ENCODE measurements at places on chromosomes 2 and 18.

GRCh38 chr2:158815166-158815565, 20.0 kb downstream of the DAPL1 start:
- no peak for DNase-seq

GRCh38 chr2:107711941-107712340, 114.8 kb upstream of the RGPD4 start:
- DNase-seq = no peak

DNA sequence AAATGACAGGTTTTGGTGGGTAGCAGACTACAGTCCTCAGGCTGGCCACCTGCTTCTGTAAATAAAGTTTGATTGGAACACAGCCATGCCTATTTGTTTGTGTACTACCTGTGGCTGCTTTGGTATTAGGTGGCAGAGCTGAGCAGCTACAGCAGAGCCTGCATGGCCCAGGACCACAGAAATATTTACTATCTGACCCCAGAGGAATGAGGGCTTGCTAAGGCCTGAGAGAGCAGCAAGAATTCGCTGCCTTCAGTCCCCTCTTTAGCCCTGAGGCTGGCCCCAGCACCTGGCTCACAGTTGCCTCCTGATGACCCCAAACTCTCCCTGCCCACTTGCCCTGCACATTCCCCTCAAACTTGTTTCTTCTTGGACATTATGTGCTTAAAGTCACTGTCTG, 32.5 kb downstream of the POLR1A start:
- no peak for DNase-seq

DNA sequence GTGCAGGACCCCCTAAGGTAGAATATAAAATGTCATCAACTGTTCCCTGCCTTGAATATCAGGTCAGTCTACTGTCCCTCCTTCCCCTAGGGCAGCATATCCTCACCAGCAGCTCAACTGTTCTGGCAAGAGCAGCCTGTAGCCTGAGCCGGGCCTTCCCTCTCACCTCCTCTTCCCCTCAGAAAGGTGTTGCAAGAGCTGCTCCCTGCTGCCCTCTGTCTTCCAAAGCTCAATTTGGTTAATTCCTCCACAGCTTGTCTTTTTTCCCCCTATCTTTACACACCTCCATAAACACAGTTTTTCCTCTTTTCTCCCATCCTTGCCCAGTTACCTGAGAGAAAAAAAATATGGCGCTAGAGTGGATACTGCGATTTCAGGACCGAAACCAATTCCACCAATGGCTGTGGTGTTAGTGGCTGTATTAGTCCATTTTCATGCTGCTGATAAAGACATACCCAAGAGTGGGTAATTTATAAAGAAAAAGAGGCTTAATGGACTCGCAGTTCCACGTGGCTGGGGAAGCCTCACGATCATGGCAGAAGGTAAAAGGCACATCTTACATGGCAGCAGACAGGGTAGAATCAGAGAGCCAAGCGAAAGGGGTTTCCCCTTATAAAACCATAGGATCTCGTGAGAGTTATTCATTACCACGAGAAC, 184.7 kb downstream of the MREG start:
- peak; percentile 32 for DNase-seq

DNA sequence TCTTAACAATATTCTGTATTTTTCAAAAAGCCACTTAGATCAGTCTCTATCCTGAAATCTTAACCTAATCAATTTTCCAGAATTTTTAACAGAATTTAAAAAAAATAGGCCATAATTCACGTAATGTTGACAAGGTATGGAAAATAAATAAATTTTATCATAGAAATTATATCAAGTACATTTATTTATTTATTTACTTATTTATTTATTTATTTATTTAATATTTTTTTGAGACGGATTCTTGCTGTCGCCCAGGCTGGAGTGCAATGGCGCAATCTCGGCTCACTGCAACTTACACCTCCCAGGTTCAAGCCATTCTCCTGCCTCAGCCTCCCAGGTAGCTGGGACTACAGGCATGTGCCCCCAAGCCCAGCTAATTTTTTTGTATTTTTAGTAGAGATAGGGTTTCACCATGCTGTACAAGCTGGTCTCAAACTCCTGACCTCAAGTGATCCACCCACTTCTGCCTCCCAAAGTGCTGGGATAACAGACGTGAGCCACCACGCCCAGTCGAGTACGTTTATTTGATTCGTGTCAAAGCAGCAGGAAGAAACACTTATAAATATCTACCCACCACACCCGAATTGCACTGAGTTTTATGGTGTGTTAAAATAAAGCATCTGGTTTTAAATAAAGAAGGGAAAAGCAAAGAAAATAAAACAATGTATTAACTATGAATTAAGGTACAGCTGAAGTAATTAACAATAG, 60.1 kb downstream of the DSC3 start:
- DNase-seq = no peak

DNA sequence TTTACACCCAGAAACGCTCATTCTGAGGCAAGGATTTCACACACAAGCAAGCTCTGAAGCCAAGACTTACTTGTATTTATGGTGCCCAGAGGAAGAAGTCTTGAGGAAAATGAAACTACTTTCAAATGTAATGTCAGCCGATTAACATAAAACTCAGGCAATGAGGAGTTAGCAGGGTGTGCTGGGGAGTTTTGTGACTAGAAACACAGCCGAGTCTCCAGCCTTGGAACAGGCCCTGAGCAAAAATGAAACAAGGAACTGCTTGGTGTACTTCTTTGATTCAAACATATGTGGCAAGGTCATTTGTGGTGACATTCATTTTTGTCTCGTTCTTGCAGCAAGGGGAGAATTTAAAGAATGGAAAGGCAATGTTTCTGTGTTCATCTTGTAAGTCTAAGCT, 4.5 kb downstream of the DYTN start:
- DNase-seq = no peak

DNA sequence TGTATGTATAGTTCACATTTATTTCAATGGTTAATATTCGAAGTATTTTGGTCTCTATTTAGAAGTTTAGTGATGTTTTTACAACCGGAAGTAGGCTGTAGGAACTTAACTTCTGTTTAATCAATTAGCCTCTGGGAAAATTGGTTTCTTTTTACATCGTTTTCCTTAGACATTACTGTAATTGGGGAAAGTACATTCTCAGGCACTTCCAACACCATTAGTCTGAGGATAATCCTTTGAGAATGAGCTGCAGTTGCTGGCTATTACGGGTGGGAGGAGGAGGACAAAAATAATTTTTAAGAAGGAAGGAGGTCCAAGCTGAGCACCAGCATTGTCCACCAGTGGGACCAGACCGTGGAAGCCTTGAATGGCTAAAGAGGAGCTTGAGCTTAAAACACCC, 70.4 kb upstream of the ST3GAL5 start:
- DNase-seq = no peak

DNA sequence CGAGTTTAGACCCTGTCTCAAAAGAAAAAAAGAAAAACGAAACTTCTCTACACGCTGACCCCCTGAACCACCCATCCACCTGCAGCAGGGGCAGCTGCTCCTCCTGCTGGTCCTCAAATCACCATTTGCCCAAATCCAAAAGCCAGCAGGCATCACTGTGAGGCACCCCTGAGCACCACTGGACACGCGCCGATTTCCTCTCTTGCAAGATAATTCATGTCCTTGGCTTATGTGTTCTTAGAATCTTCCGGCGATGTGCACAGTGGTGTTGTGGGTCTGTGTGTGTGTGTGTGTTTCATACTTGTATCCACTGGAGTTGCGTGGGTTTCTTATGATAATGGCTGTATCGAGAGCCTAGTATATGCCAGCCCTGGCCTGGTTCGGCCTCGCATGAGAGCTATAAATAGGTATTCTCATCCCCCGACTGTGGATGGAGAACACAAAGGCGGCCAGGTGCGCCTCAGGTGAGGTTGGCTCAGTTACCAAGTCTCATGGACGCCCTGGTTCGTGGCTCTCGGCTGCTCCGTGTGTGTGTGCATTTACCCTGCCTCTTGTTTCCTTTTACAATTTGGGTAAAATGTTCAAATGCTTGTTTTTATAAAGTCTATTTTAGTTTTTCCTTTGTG, 235.5 kb downstream of the HDAC4 start:
- no peak for DNase-seq

DNA sequence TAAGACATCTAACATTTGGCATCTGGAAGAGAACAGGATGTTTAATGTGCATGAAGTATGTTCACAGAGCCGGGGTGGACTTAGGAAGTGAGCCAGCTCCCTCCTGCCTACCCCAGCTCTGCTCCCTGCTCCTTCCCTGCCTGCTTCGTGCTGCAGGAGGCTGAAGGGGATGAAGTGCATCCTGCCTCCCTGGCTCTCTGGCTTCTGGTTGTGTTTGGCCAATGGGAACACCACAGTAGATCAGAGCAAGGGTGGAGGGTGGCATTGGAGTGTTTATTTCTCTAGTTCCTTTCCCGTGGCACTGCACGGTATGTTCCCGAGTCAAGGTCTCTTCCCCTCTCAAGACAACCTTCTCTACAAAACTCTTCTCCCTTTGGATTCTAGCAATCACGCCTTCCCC, 379.9 kb downstream of the CLIP4 start:
- no peak for DNase-seq

GRCh38 chr2:189164746-189165145, 14.8 kb downstream of the COL5A2 start:
- DNase-seq = no peak

DNA sequence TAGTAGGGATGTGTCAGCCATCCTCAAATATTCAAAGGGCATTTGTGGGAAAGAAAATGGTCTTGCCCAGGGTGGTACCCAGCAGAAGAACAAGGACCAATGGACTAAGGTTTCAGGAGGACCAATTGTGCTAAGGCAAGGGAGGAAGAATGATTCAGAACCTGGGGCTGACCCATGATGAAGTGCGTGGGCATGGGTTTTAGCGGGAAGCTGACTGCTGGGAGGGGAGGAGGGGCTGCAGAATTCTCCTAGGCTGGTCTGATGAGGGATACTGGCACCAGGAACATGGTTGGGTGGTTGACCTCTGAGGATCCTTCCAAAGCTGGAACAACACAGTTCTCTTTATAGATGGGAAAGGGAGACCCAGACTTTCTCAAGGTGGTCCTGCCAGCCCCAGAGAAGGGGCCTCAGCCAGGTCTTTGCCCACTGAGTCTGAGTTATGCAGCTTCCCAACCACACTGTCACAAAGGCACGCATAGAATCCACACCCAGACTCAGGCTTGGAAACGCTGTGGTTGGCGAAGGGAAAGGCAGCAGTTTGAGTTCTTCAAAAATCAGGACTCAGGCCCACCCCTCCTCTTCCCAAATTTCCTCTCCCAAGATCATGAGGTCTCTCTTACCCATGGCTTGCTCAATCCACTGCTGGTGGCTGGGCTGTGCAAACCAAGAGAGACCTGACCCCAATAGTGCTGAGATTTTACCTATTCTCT, 37.3 kb downstream of the MARCO start:
- DNase-seq = no peak

DNA sequence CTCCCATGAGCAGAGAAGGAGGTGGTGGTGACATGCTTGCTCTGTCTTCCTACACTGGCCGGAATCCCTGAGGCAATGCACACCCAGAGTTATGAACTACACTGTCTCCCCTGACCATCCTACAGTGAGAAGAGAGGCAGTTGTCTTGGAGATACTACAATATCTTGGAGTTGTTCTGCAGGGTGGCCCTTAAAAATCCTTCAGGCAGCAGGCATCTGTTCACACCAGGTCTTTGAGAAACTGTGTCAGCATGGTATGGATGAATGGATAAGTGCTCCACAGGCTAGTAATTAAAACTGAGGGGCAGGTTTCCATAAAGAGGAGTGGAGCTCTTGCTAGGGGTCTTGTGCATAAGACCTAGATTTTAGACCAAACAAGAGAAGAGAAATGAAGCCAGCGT, 223.7 kb upstream of the COPS8 start:
- no peak for DNase-seq

DNA sequence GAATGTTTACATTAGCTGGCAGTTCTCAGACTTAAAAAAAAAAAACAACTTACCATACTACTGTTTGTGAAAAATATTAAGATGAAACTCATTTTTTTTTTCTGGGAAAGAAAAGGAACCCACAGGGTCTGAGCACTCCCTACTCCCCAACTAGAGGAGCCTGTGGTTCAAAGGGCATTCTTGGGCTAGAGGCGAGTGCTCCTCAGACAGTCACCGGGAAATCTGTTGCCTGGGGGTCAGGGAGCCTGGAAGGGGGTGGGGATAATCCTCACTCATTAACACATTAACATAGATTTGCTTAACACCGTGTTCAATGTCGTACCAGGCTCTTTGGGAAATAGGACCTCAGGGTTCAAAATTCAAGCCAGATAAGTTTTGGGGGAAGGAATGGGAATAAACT, 57.6 kb downstream of the LAMA3 start:
- no peak for DNase-seq

- no peak for DNase-seq
These were observed 12.6 kb downstream of the BCL2 start for GRCh38 chr18:63306819-63307550.

- DNase-seq = no peak
These were observed 334.5 kb upstream of the MMADHC start for GRCh38 chr2:149921911-149922616.

- DNase-seq = no peak
These were observed 15.5 kb downstream of the REG3G start for GRCh38 chr2:79041032-79041448.

DNA sequence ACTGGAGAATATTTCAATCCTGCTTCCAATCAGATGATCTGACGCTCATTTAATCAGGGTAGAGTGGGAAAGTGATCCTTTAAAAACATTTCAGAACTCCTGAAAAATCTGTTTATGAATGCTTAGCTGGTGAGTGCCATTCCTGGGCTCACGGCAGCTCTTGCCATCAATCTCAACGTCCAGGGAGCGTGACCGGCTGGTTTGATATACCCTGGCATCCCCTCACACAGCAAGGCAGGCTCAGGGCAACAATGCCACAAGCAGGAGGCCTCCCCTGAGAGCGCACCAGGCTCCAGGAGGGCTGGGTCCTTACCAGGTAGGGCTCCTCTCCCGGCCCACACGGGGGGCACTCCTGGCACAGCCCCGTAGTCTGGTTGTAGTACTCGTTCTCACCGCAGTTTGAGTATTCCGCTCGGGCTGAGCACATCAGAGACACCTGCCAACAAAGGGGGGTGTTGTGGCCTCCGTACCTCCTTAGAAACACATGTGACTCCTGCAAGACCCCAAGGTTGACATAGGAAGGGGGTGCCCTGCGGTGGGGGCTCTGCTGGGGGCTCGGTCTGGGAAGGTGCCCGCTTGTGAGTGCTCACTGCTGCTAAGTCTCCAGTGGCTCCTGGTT, 59.1 kb downstream of the EDAR start:
- no peak for DNase-seq

GRCh38 chr2:36438449-36438977, 82.9 kb downstream of the CRIM1 start:
- no peak for DNase-seq

DNA sequence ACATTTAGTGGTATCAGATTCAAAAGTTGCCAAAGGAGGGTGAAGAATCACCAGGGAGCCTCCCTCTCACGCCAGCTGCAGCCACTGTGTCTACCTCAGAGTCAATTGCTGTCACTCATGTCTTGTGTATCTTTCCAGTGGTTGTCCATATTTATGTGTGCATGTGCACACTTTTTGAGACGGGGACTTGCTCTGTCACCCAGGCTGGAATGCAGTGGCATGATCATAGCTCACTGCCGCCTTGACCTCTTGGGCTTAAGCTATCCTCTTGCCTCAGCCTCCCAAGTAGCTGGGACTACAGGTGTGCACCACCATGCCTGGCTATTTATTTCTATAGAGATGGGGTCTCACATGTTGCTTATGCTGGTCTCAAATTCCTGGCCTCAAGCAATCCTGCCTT, 4.0 kb downstream of the MOCOS start:
- no peak for DNase-seq

- DNase-seq = no peak
These were observed 22.5 kb upstream of the TACR1 start for GRCh38 chr2:75221862-75222261.

- DNase-seq = no peak
These were observed 19.1 kb downstream of the KLHL23 start for GRCh38 chr2:169752752-169753151.

GRCh38 chr2:217658806-217659205, 344.0 kb downstream of the TNS1 start:
- DNase-seq = no peak

- no peak for DNase-seq
These were observed 211.6 kb downstream of the DOK6 start for GRCh38 chr18:69612242-69612641.
